ENCODE measurements at places on chromosomes 13 and 19. TPM values are rescaled to one million over a fixed set of nuclear protein-coding genes. Genes with fewer than 3 reads are reported as not detected.
A peak's percentile ranks its signal among the peaks of the same experiment; 100 is the strongest.

ZNF417 gene
- total RNA-seq = 11.7 TPM

PEG3 gene
- not detected for total RNA-seq

ATP7B gene
- total RNA-seq = 2.3 TPM

LRRC4B gene
- total RNA-seq = 12.3 TPM

DNA sequence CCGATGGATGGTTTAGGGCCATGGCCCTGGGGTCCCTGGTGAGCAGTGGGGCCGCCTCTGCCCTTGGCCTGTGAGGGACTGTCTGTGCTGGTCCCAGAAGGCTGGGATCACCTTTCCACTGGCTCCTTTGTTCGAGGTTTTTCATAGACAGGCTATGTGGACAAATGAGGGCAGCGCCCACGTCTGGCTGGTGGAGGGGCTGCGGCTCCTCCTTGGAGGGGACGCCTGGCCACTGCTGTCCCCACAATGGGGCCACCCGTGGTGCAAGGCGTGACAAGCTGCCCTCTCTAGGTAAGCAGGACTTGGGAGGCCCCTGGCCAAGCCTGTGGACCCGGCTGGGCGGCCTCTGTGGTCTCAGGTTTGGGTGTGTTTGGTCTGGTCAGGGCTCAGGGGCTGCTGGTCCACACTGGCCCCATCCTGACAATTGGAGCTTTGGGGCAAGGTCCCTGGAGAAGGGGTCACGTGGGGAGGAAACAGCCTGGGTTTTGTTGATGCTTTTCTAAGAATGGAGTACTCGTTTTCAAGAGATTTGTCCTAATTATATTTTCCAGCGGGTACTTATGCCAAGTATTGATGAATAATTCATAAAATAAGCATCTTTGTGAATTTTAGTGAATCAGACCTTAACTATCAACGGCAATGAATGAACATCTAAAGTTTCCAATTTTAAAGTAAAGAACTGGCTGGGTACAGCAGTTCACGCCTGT is 33.3 kb downstream of the MCF2L start:
- DNase-seq = no peak

DNA sequence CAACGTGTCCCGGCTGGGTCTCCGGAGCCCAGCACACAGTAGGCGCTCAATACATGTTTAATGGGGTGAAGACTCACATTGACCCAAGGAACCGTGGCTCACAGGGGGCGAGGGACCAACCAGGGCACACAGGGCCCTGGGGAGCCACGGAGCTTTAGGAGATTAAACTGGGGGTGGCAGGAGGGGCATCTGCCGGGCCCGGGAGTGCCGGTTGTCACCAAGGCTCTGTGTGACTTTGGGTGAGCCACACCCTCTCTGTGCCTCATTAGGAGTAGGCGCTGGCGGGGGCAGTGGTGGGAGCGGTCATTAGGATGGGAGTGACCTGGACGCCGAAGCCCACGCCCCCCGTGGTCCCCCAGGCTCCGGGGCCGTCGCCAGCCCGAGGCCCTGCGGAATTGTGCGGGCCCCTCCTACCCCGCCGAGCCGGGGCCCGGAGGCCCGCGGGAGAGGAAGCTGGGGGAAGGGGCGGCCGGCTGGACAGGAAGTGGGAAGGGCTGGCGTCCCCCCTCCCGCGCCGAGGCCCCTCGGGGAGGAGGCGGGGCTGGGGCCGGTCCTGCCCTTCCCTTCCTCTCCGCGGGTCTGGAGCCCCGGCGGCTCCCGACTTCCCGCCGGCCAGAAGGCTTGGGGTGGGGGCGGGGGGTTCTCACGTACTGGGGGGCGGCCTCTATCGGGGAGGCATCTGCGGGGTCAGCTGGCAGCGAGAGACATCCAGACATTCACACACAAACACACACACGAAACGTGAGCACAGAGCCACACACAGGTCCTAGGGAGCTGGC is 1.8 kb upstream of the SSBP4 start:
- peak; percentile 86 for DNase-seq

DNA sequence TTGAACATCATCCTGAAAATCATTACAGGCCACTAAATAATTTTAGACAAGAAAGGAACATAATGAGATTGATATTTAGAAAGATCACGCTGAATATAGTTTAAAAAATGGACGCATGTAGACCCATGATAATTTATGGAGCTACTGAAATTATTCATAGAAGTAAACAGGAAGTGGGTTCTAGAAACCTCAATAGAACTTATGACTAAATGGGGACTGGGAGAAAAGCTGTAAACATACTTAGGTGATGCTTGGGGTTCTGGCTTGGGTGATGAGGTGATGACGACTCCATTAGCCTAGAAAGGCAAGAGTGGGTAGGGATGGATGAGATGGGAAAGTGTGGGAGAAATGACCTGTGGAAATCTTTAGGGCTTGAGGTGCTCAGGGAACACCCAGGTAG is 484.0 kb downstream of the MYO16 start:
- DNase-seq = peak; percentile 32

- DNase-seq = no peak
Measured at GRCh38 chr13:49220856-49221589, 885 bp downstream of the MLNR start.

- DNase-seq = no peak
Measured at GRCh38 chr13:31208559-31209122, 8.9 kb downstream of the B3GLCT start.

DNA sequence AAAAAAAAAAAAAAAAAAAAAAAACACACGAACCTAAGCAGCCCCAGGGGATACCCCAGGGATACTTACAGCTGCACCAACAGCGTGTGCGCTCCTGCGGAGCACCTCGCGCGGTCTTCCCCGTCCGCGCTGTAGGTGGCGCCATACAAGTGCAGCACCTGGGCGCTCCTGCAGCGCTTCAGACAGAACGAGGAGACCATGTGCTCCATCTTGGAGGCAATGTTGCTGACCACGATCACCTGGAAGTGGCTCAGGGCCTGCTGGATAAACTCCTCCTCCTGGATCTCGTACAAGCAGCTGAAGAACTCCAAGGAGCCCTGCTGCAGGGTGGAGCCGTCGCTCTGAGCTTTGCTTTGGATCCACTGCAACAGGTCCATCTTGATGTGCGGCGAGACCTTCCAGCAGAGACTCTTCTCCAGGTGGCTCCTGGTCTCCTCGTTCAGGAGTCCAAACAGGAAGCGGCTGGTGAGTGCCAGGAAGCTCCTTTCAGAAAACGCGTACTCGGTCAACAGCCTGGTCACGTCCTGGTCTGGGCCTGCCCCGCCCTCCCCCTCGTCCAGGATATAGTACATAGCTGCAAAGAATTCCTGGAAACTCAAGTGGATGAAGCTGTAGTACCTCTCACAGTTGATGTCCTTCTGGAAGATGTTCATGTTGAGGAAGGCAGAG is 14.5 kb downstream of the NLRP12 start:
- DNase-seq = peak; percentile 26

- no peak for DNase-seq
Measured at GRCh38 chr13:85265296-85265695, 533.9 kb downstream of the SLITRK6 start.

DNA sequence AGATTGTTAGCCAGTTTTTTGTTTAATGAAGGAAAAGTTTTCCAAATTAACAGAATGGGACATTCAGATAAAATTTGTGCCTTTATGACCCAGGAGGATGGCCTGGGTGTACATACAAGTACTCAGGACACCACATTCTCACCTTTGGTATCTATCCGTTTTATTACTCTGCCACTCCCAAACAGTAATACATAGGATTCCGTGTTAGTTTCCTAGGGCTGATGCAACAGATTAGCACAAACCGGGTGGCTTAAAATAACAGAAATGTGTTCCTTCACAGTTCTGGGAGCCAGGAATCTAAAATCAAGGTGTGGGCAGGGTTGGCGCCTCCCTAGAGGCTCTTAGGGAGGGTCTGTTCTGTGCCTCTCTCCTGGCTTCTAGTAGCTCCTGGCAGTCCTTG is 129.9 kb downstream of the GGACT start:
- no peak for DNase-seq

GRCh38 chr19:1450735-1451731 is 1.1 kb downstream of the APC2 start:
- DNase-seq = no peak

DNA sequence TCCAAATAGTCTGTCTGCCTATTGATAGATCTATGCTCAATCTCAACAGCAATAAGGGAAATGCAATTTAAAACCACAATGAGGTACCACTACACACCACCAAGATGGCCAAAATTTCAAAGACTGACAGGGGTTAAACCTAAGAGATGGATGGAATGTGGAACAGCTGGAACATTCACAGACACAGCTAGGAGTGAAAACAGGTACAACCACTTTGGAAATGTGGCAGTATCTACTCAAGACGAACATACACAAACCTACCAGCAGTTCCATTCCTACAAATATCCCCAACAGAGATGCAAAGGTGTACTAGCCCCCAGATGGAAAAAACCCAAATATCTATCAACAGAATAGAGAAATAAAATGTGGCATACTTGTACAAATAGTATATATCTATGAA is 86.4 kb downstream of the TSC22D1 start:
- no peak for DNase-seq

DNA sequence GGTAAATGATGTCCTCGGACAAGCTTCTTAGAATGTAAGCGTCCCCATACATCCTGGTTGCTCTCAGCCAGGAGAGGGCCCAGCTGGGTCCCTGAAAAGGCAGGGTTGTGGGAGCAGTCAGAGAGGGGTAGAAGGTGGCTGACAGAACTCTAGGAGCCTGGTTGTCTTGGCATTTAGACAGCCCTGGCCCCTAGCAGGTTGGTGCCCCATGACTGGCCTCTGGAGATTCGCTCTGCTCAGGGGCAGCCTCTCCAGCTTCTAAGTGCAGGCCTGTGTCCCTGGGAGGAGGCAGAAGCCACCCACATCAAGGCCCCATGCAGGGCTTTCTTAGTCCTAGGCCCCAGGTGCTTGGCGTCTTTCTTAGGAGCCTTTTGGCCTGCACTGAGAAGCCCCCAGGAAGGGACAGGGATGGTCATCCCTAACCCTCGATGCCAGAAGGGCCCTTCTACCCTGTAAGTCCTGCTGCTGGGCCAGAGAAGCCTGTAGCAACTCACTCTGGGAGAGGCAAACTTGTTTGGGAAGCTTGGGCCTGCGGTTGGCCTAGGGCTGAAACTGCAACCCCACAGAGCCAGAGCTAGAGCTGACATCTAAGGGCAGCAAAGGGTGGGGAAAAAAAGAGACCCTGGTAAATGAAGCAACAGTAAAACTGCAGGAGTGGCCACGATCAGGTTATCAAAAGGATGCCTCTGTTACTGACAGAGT is 2.8 kb upstream of the CDX2 start:
- DNase-seq = no peak

GRCh38 chr13:24540236-24541126 is 27.9 kb upstream of the PARP4 start:
- no peak for DNase-seq

DNA sequence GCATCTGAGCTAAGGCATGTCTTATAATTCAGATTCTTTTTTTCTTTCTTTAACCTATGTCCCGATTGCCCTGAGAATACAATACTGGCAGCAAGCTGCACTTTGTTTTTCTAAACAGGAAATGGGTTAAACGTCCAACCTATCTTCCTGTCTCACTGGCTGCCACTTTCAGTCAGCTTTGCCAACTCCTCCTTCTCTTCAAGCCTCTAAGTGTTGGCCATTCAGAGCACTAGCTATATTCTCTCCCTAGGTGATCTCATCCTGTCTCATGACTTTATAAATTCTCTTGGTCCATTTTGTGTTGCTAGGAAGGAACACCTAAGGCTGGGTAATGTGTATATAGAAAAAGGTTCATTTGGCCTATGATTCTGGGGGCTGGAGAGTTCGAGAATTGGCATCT is 109.5 kb upstream of the TSC22D1 start:
- peak; percentile 32 for DNase-seq

DNA sequence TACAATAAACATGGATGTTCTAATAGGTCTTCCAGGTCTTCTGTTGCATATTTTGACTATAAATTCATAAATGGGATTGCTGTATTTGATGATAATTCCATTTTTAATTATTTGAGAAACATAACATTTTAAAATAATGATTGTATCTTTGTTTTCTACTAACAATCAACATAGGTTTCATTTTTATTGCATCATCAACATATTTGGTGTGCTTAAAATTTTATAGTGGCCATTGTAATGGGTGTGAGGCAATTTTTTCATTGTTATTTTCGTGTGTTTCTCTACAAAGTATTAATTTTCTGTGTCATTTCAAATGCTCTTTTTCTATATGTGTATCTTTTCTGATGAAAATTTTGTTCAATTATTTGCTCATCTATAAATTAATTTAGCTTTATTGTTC is 13.2 kb downstream of the ZNF493 start:
- DNase-seq = no peak

Measured in A172 (cell line).